Effector CD4-positive, alpha-beta T cell (primary cell): ENCODE measurements at places on chromosomes 6 and 20.

- DNase-seq, result no peak
These were observed 1.4 kb upstream of the RAET1G start for GRCh38 chr6:149924206-149924932.

DNA sequence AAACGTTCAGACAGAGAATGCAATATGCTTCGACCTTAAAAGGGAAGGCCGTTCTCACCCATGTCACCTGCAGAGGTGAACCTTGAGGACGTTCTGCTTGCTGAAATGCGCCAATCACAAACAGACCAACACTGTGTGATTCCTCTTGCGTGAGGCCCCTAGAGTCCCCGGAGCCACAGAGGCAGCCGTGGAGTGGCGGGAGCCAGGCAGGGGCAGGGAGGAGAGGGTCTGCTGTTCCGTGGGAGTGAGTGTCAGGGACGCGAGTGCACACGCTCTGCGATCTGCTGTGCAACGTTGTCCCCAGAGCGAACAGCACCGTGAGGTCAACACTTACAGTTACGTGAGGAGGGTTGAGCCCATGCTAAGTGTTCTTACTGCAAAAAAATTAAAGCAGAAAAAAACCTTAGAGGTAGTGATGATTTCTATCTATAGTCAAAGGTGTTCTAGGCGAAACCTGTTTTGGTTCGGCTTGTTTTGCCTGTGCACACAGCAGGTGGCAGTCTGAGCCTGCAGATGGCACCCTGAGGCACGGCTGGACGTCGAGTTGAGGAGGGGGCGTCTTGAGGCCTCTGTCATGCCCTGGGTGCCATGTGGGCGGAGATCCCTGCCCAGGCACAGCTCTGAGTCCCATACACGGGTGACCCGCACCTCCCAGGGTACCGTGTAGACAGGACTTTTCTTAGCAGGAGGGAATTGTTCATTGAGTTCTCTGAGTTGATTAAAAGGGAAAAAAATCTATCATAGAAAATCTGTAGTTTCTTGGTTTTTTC lies 71.7 kb upstream of the FRMD1 start:
- DNase-seq, result no peak

- DNase-seq, result no peak
These were observed 239.8 kb downstream of the CDC5L start for GRCh38 chr6:44627091-44627882.

DNA sequence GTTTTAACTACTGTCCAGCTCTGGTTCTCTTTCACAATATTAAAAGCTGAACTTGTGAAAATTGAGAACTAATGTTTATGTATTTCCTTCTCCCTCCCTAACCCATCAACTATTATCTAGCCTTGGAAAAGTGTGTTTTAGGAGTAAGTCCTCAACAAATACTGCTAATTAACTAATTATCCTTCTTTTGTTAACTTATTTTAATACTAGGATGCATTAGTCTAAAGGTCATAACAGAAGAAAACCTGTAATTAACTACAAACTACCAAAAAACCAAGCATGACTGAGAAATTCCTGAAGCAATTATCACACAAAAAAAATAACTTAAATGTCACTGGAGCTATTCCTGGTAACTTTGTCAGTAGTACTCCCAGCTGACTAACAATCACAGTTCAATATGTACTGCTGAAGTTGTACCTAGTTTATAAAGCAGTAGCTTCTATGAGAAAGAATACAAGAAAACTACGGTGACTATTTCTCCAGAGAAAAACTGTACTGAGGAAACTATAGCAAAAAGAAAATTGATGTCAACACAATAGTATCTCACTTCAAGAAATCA lies 301.9 kb downstream of the LAMA2 start:
- no peak for DNase-seq

- DNase-seq, result no peak
These were observed 258.5 kb downstream of the KHDC1L start for GRCh38 chr6:72966628-72967280.

- no peak for DNase-seq
These were observed 671.2 kb downstream of the EPHA7 start for GRCh38 chr6:92748131-92748530.
